Effector memory CD8-positive, alpha-beta T cell (primary cell): ENCODE measurements at places on chromosomes 11 and 22.

DNA sequence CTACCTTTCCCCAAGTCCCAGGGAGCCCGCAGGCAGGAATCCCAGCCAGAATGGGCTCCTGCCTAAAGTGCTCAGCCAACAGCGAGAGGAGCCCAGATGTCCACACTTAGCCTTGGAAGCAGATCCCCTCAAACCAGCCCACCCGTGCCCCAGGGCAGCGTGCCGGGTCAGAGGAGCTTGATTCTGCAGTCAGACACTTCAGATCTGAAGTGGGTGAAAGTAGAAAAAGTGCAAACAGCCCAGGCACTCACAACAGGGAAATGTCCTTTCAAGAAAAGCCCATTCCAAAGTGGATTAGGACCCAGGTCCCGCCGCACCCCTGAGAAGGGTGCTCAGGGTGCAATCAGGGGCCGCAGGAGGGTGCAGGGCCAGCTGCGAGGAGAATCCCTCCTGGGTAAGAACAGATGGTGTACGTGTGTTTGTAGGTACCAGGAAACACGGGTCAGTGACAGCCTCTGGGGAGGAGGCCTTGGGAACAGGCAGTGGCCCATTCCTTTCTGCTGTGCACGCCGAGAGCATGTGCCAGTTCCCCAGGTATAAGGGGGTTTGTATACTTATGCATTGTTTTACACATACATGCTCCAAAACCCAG lies 17.7 kb downstream of the ELFN2 start:
- peaks cover 24% of the 10 kb centered on the region for H3K27me3 ChIP-seq
- H3K36me3 ChIP-seq, result no peaks in the 10 kb centered on the region
- H3K4me1 ChIP-seq, result no peaks in the 10 kb centered on the region
- H3K4me3 ChIP-seq, result no peak overlapping the region
- no peak for DNase-seq

DNA sequence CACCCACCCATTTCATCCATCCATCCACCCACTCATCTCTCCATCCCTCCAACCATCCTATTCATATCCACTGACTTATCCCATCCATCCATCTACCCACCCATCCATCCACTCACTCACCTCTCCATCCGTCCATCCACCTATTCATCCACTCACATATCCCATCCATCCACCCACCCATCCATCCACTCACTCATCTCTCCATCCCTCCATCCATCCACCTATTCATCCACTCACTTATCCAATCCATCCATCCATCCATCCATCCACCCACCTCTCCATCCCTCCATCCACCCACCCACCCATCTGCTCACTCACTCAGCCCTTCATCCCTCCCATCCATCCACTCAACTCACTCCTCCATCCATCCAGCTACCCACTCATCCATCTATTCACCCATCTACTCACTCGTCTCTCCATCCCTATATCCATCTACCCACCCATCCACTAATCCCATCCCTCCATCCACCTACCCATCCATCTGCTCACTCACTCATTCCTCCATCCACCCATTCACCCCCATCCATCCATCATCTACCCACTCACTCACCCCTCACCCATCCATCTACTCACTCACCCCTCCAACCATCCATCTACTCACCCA lies 36.2 kb downstream of the TRMU start:
- peaks cover 9% of the 10 kb centered on the region for H3K36me3 ChIP-seq
- H3K27ac ChIP-seq, result peak overlapping the region; percentile 95
- H3K4me1 ChIP-seq, result peaks cover 64% of the 10 kb centered on the region
- DNase-seq, result no peak
- no peaks in the 10 kb centered on the region for H3K27me3 ChIP-seq

DNA sequence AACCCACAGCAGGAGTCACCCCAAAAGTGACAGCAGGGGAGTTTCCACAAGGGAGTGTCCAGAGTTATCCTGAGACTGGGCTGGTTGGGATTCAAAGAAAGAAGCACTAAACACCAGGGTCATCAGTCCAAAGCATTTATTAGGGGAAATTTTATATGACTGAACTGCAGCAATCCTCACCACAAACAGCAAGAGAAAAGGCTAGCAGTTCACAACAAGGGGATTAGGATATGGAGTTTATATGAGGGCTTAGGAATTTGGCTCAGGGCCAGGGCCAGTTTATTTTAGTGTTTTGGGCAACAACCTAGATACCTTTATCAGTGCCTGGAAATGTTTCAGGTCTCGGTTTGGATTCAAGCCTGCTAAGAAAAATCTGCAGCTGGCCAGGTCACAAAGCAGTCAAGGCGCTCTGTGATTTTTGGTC lies 4.6 kb upstream of the TMEM126A start:
- H3K4me1 ChIP-seq, result peaks cover 5% of the 10 kb centered on the region
- DNase-seq, result no peak
- H3K4me3 ChIP-seq, result no peak overlapping the region
- no peak overlapping the region for H3K27ac ChIP-seq
- peaks cover 6% of the 10 kb centered on the region for H3K36me3 ChIP-seq

DNA sequence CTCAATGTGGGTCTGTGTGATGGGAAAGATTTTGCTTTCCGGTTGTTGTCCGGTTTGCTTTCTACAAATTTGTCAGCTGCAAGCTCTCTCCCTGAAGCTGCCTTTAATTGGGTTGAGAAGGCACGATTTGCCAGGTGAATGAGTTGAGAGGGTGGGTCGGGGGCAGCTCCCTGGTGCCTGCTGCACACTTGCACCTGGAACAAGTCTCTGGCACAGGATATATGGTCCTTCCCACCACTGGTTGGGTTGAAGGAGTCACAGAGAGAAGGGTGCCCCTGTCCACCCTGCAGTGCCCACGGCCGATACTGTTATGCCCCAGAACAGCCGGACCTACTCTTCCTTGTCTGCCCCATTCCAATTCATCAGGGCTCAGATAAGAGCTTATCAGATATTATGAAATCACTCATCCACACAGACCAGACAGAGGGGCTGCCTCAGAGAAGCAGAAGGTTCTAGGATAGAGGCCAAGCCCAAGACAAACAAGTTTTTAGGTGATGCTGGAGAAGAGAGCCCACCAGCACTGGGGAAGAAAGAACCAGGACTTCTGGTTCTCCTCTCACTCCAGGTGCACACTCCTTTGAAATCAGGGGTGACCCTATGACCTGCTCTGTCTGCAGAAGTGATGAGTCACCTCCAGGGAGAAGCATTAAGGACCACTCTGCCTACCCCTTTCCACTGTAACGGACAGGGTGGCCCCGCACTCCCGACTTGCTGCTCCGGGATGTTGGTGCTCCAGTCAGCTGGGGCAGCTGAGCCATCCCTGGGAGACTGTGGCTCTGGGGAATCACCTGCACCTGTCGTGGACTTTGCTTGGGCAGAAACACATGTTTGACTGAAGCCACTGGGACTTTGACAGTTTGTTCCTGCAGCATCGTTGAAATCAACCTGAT lies 45.3 kb downstream of the RTL6 start:
- peaks cover 21% of the 10 kb centered on the region for H3K4me1 ChIP-seq
- no peak for DNase-seq
- H3K27ac ChIP-seq, result peak overlapping the region; percentile 41
- H3K27me3 ChIP-seq, result no peaks in the 10 kb centered on the region
- H3K4me3 ChIP-seq, result no peak overlapping the region
- peaks cover 8% of the 10 kb centered on the region for H3K36me3 ChIP-seq

GRCh38 chr11:118049771-118050170 lies 27.1 kb upstream of the TMPRSS4 start:
- peaks cover 14% of the 10 kb centered on the region for H3K36me3 ChIP-seq
- no peak for DNase-seq
- peak overlapping the region; percentile 23 for H3K4me3 ChIP-seq
- H3K27me3 ChIP-seq, result no peaks in the 10 kb centered on the region
- H3K27ac ChIP-seq, result peak overlapping the region; percentile 88
- peaks cover 79% of the 10 kb centered on the region for H3K4me1 ChIP-seq
